Right atrium auricular region (tissue), 2 donors: ENCODE measurements at places on chromosomes 5 and 9.

- DNase-seq, result no peak
Observed at GRCh38 chr5:170313344-170313743, 15.8 kb upstream of the LCP2 start.

DNA sequence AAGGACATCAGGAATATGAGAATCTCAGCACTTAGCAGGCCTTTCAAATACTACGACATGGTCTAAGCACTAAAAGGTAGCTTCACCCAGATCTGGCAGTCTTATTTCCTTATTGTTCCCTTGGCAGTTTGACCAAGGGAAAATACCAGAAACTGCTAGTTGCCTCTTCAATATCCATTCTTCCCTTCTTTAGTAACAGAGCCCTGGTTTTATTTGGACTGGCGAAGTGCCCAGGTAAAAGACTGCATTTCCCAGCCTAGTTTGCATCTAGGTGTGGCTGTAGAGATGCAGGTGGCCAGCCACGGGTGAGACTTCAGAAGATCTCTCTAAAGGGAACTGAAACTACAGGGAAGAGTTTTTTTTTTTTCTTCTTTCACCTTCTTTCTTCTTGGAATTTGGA, 21.6 kb downstream of the DMRT2 start:
- DNase-seq, result no peak

GRCh38 chr5:96986450-96986849, 50.6 kb downstream of the LNPEP start:
- DNase-seq, result no peak

- DNase-seq, result no peak
Observed at GRCh38 chr5:66906021-66906420, 290.6 kb downstream of the CD180 start.
